ENCODE measurements at places on chromosomes 2 and 18.
A peak's percentile ranks its signal among the peaks of the same experiment; 100 is the strongest.

- H3K27ac ChIP-seq: no peak overlapping the region
- no peaks in the 10 kb centered on the region for H3K27me3 ChIP-seq
- H3K4me1 ChIP-seq: no peaks in the 10 kb centered on the region
- no peak for DNase-seq
Observed at GRCh38 chr2:30037016-30037415, 109.8 kb upstream of the YPEL5 start.

DNA sequence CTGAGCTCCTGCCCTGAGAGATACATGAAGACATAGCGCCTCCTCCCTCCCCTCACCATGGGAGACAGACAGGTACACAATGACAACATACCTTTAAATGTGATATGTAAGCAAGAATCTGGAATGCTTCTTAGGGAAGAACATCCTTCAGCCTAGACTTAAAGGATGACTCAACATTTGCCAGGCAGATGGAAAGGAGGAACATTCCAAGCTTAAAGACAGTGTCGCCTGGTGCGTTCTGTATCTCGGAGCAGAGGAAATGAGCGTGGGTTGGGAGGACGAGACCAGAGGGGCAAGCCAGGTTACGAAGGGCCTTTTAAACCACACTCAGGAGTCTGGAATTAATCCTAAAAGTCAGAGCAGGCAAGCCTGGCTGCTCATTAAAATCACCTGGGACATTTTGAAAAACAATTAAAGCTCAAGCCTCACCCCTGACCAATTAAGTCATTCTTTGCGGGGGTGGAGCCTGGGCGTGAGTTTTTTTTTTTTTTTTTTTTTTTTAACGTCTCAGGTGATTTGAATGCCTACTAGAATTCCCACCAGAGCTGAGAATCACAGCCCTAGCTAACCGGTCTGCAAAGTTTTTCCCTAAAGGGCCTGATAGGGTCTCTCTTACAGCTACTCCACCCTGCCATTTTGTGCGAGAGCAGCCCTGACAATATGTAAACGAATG lies 131.2 kb upstream of the SEC11C start:
- H3K4me3 ChIP-seq: no peak overlapping the region
- H3K36me3 ChIP-seq: no peaks in the 10 kb centered on the region
- H3K4me1 ChIP-seq: peaks cover 15% of the 10 kb centered on the region
- H3K27ac ChIP-seq: peak overlapping the region; percentile 85
- no peaks in the 10 kb centered on the region for H3K27me3 ChIP-seq

- H3K36me3 ChIP-seq: no peaks in the 10 kb centered on the region
- H3K4me1 ChIP-seq: peaks cover 5% of the 10 kb centered on the region
- no peak for DNase-seq
- no peak overlapping the region for H3K27ac ChIP-seq
- H3K27me3 ChIP-seq: no peaks in the 10 kb centered on the region
- no peak overlapping the region for H3K4me3 ChIP-seq
Observed at GRCh38 chr2:216554286-216554685, 55.6 kb downstream of the RPL37A start.

DNA sequence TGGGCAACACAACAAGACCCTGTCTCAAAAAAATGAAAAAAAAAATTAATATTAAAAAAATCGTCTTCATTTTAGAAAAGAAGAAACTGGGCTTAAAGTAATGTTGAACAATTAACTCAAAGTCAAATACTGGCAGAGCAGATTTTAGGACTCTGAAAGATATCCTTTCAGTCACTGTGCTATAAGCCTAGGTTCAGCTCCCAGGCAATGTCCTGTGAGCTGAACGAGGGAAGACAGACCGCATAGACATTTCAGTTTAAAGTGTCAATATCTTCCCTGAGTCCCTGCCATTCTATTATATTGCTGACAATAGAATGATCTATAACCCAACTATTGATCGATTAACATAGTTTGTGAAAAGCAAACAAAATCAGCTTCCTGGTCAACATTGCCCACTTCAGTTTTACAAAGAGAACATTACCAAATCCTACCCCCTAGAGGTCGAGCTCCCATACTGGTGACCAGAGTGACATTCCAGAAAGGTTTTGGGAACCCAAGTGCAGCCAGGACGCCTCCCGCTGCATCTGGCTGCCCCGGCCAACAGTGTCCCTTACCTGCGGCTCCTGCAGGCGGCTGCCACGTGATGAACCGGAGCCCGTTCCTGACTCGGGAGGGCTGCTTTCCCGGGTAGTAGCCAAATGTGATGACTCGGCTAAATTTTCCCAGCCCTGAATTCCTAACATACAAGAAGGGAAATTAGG lies 639 bp downstream of the MRO start:
- no peaks in the 10 kb centered on the region for H3K36me3 ChIP-seq
- H3K27me3 ChIP-seq: no peaks in the 10 kb centered on the region
- H3K4me1 ChIP-seq: peaks cover 4% of the 10 kb centered on the region
- H3K27ac ChIP-seq: peak overlapping the region; percentile 22

GRCh38 chr18:26471027-26471426 lies 77.3 kb downstream of the KCTD1 start:
- peaks cover 3% of the 10 kb centered on the region for H3K36me3 ChIP-seq
- H3K4me1 ChIP-seq: no peaks in the 10 kb centered on the region
- H3K4me3 ChIP-seq: no peak overlapping the region
- no peaks in the 10 kb centered on the region for H3K27me3 ChIP-seq

DNA sequence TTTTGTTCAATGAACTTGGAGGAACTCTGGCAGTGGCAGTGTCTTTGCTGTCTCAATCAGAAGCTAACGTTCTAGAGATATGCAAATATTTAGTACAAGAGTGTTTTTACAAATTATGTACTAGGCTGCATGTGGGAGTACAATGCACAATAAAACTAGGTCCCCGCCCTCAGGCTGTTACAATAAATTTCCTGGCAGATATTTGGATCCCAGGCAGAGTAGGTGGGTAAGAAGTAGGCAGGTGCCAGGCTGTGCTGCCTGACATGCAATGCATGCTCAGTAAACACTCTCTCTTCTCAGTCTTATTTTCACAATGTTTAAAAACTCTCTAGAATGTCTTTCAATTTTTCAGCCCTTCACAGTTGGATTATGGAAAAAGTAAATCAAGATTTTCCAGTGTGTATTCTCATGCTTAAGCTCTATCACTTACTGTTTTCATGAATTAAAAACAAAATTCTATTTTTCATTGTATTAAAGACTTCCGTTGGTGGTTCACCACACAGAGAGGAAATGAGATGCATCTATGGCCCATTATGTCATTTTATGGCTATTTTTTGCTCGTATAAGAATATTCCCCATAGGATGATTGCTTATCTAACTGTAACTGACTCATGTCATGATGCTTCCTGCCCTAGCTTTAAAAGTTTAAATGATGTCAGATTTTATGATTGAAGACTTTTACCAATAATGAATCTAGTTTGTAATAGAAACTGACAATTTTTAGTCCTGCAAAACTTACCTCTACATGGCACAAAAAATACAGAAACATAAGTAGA lies 346.1 kb downstream of the RND3 start:
- H3K27ac ChIP-seq: no peak overlapping the region
- H3K27me3 ChIP-seq: no peaks in the 10 kb centered on the region
- no peak overlapping the region for H3K4me3 ChIP-seq
- no peaks in the 10 kb centered on the region for H3K36me3 ChIP-seq
- H3K4me1 ChIP-seq: no peaks in the 10 kb centered on the region
- DNase-seq: no peak

DNA sequence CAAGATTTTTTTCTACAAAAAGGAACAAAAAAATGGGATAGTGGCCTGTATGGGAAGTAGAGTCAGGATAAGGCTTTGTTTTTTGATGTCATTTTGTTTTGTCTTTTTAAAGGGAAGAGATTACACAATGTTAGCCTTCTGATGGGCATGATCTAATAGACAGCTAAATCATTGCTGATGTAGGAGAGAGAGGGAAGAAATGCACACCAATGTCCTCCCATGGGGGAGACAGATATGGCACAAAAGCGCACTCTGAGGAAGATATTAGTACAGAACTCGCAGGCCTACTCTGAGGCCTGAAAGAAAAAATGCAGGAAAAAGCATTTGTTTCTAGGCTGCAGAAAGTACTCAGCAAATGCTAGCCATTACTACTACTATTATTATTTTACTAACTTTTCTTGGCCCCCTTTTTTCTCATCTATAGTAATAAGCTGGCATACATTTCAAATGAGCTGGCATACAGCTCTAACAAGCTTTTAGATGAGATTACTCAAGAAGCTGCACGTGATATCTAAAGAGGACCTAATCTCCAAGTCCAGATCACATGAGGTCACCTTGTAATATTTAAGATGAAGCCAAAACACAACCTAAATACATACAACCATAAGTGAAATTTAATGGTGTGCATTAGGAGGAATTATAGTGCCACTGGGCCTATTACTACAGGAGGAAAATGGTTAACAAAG lies 269.4 kb upstream of the TANK start:
- no peak overlapping the region for H3K27ac ChIP-seq
- no peak overlapping the region for H3K4me3 ChIP-seq
- DNase-seq: no peak
- H3K36me3 ChIP-seq: no peaks in the 10 kb centered on the region

DNA sequence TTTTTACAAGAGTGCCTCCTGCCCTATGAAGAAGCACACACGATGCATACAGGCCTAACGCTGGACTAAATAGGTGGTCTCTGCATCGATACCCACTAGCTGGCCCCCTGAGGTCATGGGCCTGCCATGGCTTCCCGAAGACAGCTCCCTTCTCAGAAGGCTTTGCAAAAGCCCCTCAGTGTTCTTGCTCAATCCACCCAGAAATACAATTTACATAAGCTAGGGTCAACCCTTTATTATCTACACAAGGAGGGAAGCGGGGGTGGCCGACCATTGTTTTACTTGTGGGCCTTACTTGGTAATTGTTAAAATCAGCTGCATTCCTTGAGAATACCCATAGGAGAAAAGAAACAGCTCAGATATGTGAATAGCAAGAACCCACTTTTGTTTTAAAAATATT lies 28.5 kb downstream of the UXS1 start:
- no peaks in the 10 kb centered on the region for H3K27me3 ChIP-seq
- no peak overlapping the region for H3K27ac ChIP-seq
- H3K4me3 ChIP-seq: no peak overlapping the region
- H3K36me3 ChIP-seq: no peaks in the 10 kb centered on the region
- no peak for DNase-seq

- no peaks in the 10 kb centered on the region for H3K27me3 ChIP-seq
- no peak for DNase-seq
- no peaks in the 10 kb centered on the region for H3K36me3 ChIP-seq
- no peak overlapping the region for H3K4me3 ChIP-seq
- no peaks in the 10 kb centered on the region for H3K4me1 ChIP-seq
Observed at GRCh38 chr2:237927135-237927534, 39.7 kb upstream of the UBE2F start.

Measured in kidney (tissue), 22 donors.